ENCODE measurements at places on chromosomes 1 and 21.

- H3K4me3 ChIP-seq, result no peak overlapping the region
- peaks cover 5% of the 10 kb centered on the region for H3K36me3 ChIP-seq
- DNase-seq, result no peak
- H3K27ac ChIP-seq, result no peak overlapping the region
These were observed 102.5 kb downstream of the PLXNA2 start for GRCh38 chr1:208141610-208142192.

GRCh38 chr1:229022595-229023333 is 248.1 kb upstream of the RAB4A start:
- no peak for DNase-seq
- H3K27ac ChIP-seq, result no peak overlapping the region
- peaks cover 6% of the 10 kb centered on the region for H3K4me1 ChIP-seq
- H3K36me3 ChIP-seq, result no peaks in the 10 kb centered on the region
- H3K4me3 ChIP-seq, result no peak overlapping the region

DNA sequence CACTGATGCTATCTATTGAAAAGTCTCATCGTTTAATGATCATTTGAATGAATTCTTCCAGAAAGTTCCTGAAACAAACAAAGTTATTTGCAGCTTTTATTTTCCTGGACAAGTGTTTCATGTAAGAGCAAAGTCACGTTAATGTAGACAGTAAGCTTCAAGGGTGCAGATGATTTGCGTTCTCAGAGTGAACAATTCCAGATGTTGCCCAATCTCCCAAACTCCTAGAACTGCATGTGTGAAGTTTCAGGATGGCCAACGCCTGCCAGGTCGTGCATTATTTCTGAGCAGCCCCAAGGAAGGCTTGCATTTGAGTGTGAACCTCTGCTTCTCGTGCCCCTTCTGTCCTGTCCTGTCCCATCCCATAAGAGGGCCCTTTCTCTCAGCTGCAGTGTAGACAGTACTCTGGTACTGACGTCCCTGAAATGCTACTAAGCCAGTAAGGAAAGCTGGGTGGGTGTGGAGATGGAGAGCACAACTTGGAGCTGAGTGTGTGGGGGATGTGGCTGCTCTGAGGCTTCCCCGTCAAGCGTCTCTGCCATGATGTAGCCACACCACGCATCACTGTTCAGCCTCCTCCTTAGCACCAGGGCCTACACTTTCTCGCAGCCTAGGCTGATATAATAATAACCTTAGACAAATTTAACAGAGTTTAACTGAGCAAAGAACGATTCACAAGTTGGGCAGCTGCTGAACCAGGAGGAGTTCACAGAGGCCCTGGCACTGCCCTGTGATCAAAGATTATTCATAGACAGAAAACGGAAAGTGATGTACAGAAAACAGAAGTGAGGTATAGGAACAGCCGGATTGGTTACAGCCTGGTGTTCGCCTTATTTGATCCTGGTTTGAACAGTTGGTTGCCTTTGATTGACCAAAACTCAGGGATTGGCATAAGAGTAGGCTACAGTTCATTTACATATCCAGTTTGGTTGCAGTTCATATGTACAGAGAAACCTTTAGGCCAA is 50.4 kb downstream of the RHOU start:
- no peaks in the 10 kb centered on the region for H3K36me3 ChIP-seq
- H3K4me3 ChIP-seq, result no peak overlapping the region
- H3K27me3 ChIP-seq, result peaks cover 9% of the 10 kb centered on the region
- no peak for DNase-seq

GRCh38 chr21:42818328-42818749 is 61.0 kb downstream of the WDR4 start:
- H3K4me1 ChIP-seq, result no peaks in the 10 kb centered on the region
- no peaks in the 10 kb centered on the region for H3K36me3 ChIP-seq
- H3K27me3 ChIP-seq, result peaks cover 12% of the 10 kb centered on the region
- H3K4me3 ChIP-seq, result no peak overlapping the region
- peak; percentile 86 for DNase-seq
- H3K27ac ChIP-seq, result no peak overlapping the region

DNA sequence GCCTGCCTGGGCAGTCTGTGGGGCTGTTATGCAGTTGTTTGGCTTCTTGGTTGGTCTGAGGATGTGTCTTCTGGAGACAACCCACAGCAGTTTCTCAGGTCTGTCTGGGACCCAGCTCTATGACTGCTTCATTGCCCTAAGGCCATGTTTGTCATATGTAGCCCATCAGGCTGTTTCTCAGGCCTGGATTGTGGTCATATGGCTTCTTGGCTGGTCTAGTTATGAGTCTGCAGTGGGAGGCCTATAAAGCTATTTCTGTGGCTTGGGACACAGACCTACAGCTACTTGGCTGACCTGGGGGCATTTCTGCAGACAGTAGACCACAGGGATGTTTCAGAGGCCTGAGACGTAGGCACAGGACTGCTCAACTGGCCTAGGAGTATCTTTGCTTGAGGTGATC is 41.5 kb downstream of the CHIA start:
- DNase-seq, result no peak
- H3K27ac ChIP-seq, result no peak overlapping the region
- H3K4me3 ChIP-seq, result no peak overlapping the region
